ENCODE measurements at places on chromosomes 5 and 9.

GRCh38 chr5:180829726-180830125, 27.1 kb upstream of the MGAT1 start:
- DNase-seq = no peak

DNA sequence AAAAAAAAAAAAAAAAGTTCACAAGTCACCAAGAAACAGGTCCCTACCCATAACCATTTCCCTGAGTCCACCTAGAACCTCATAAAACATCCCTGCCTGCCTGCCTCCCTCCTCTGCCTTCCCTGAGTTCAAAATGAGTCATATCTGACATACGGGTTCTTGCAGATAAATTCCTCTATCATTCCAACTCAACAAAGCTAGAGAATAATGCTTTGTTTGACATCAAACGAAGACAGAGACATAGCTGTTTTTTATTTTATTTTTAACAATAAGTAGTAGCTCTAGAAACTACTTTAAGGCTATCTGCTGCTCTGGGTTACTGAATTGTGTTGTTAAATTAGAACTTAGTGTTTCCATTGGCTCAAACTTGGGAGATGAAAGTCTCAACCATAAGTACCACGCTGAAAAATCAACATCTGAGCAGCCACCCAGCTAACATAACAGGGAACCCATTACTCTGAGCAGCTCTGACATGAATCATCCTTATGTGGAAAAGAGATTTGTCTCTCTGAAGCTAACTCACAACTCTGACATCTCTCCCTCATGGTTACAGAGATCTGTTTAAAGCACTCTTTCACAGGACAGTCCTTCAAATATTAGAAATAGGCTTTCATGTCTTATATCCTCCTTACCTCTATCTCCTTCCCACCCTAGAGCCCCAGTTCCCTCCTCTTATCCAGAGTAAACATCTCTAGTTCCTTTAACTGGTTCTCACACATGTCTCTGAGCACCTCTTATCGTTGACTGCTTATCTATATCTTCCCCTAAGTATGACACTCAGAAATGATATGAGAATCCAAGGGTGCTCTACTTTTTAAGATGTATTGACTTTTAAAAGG, 12.1 kb downstream of the TMEM245 start:
- DNase-seq = no peak

- DNase-seq = no peak
These were observed 62.0 kb downstream of the ENC1 start for GRCh38 chr5:74578356-74579044.

GRCh38 chr5:130102375-130102774, 198.1 kb downstream of the CHSY3 start:
- DNase-seq = no peak

GRCh38 chr5:94911276-94911675, 292.8 kb downstream of the SLF1 start:
- no peak for DNase-seq

- DNase-seq = no peak
These were observed 34.9 kb downstream of the RFK start for GRCh38 chr9:76359365-76359764.

DNA sequence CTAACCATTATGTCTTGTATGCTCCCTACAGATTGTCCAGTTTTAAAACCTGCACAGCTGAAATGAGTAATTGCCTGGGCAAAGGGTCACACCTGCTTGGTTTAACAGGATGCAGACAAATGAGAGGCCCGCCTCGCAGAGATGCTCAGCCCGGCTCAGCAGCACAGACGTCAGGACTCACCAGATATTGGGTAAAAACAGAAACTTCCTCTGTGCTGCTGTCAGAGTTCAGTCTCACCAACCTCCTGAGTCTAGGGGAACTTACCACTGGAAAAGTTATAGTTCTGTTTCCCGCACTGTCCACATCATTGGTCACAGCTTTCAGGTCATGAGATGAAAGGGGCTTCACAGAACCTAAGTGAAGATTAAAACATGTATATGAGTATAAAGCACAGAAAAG, 152.5 kb downstream of the ESM1 start:
- no peak for DNase-seq

GRCh38 chr5:118857700-118858099, 130.6 kb downstream of the DTWD2 start:
- no peak for DNase-seq

GRCh38 chr5:43683884-43684471, 81.0 kb downstream of the NNT start:
- no peak for DNase-seq

GRCh38 chr9:130418776-130419175, 26.0 kb upstream of the ASS1 start:
- DNase-seq = no peak

- DNase-seq = no peak
These were observed 54.0 kb downstream of the SHOC1 start for GRCh38 chr9:111740739-111741138.

- DNase-seq = no peak
These were observed 132.6 kb downstream of the SPOCK1 start for GRCh38 chr5:137366526-137366925.

GRCh38 chr9:115972843-115973595, 180.6 kb upstream of the PAPPA start:
- no peak for DNase-seq

DNA sequence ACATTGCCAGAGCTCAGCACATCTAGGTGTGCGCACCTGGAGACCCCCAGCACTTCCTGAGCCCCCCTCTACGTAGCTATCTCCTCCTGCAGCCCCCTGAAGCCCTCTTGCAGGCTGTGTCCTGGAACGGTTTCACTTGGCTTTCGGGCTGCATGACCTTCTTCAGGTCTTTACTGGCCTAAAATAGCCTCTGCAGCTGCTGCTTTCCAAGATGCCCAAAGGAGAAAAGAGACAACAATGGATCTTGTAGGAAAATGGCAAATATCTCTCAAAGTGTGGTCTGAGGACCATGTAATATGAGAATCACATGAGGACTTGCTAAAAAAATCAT, 6.6 kb upstream of the ERMP1 start:
- no peak for DNase-seq

- no peak for DNase-seq
These were observed 245.7 kb downstream of the ASTN2 start for GRCh38 chr9:117169089-117169621.

DNA sequence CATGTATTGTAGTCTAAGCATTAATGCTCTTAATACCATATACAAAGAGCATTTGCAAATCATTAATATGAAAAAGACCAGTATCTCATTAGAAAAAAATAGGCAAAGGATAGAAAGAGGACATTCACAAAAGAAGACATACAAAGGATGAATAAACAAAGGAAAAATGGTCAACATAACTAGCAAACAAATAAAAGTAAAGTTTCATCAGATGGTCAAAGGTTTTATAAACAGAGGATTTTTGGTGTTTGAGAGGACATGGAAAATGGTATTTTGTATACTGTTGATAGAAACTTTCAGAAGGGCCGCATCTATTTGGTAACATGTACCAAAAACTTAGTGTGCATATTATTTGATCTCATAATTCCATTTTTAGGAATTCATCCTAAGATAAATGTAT, 414.8 kb downstream of the PIK3R1 start:
- no peak for DNase-seq

DNA sequence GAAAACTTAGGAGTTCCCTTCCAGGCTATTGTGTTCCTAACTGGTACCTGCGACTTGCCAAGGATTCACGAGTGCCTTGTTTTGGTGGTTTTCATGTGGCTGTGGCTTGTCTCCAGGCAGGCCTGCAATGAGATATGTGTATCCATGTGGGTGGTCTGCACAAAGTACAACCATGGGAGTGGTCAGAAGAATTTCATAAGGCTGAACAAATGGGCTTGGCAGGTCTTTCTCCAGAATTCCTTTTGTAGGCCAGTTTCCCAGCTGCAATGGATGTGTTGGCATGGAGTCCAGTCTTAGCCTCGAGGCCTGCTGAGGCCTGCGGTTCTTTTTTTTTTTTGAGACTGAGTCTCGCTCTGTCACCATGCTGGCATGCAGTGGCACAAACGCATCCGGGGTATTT, 28.8 kb upstream of the MELK start:
- DNase-seq = no peak

DNA sequence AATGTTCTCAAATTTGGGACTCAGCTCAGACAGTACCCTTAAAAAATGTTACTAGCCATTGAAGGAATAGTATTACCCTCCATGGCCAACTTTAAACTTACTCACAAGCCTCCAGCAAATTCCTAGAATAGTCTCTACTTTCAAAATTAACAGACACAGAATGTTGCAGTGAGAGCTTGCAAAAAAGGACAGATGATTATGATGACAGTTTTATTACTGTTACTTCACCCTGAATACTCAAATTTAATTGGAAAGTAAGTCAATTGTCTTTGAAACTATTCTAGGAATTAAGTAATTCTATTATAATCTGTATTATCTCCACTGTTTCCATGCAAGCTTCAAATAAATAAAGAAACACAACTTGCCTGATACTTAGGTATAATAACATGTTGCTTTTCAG, 288.3 kb downstream of the SLF1 start:
- DNase-seq = no peak

DNA sequence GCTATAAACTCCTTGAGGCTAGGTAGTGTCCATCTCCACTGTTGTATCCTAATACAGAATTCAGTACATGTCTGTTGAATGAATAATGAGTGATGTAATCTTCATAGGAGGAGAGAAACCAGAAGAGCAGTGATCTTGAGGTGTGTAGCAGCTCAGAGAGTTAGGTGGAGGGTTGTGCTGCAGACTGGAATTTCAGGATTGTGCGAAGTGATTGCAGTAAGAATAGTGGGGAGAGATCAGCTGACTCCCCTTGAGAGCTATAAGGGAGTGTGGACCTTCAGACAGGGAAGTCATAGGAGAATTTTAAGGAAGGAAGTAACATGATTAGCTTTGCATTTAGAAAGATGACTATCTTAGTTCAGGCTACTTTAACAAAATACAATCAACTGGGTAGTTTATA, 4.4 kb downstream of the SNX24 start:
- no peak for DNase-seq

GRCh38 chr5:58499941-58500340, 8.7 kb downstream of the GAPT start:
- DNase-seq = no peak

DNA sequence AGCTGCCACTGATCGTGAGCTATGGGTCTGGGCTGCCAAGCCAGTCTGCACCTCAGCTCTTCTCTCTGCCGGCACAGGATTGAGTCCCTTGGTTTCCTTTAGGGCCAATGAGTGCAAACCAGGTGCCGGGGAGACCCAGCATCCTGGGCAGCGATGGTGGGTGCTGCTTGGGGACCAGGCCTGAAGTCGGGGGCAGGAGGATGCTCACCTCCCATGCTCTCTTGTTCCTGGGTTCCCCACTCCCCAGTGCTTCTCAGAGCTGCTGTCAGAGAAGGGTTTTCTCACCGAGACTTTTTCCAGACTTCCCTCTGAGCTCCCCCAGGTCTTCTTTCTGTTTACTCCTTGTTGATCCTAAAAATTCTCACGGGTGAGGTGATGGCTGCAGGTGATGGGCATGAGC, 61.2 kb downstream of the IRX1 start:
- DNase-seq = no peak

- DNase-seq = no peak
These were observed 219.0 kb downstream of the ZNF608 start for GRCh38 chr5:124527220-124527991.

DNA sequence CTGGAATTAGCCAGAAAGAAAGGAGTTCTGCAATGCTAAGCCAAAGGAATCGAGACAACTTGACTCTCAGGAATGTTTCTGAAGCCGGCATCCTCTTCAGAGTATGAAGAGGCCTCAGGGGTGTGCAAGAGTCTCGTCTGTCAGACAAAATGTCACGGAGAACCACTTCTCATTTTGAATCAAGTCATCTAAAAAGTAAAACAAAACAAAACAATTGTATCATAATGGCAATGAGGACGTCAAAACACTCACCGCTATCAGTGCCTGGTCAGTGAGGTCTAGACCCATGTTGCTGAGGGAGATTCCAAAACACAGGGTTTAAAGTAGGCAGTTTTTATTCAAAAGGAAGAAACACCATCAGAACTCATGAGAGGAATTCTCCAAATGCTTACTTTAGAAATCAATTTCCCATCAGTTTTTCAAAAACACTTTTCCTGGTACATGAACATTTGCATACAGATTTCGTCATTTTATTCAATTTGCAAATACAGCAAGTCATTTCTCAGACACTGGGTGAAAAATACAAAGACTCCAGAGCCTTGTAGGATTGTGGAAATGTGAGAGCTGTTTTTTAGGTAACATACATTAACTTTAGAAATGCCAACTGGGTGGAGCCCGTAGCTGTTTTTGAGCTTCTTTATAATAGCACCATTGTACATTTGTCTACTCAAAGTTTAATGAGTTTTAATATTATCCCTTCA, 89.5 kb upstream of the MAP3K1 start:
- no peak for DNase-seq

- no peak for DNase-seq
These were observed 3.2 kb upstream of the TERT start for GRCh38 chr5:1298067-1298551.
